CD4-positive, alpha-beta T cell treated with Interleukin-15 for 1 hour (primary cell): ENCODE measurements at places on chromosomes 11 and 22.

DNA sequence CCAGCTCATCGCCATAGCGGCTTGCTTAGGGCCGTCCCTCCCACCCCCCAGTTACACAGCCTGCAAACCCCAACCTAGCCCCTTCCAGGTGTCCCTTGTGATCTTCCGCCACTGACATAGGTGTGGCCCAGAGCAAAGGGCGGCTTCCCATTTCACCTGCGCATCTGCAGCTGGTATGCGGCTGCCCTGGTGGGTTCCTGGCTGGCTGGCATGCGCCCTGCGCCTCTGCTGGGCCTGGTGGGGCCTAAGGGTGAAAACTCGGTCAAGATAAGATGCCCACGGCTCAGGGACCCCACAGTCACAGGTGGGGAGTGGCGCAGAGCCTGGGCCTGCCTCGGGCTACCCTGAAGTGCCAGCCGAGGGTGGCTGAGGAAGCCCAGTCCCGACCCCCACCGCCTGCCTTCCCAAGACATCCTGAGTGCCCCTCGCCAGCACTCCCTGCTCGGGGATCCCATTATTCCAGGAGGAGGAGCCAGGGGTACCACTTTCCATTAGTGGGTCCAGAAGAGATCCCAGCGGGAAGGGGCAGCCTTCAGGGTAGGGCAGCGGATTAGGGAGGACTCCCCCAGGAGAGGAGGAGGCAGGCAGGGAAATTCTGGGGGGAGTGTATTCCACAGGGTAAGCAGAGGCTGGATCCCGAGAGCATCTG, 36.9 kb upstream of the KCNQ1OT1 start:
- DNase-seq = no peak

- no peak for DNase-seq
Observed at GRCh38 chr22:33438273-33438672, 380.1 kb upstream of the SYN3 start.

DNA sequence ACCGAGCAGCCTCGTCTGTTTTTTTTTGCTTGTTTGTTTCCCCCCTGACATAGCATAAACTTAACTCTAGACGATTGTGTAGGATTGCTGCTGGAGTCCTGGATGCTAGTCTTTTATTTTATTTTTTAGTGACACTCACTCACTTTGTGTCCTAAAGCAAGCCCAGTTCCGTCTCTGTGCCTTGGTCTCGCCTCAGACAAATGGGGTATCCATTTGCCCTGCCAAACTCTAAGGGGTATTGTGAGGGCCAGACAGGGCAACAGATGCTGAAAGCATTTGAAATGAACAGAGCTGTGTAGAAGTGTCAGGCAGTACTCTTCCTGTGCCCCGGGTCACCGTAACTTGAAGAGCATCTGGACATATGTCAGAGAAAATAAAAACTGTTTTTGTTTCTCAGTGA, 34.8 kb upstream of the DKK3 start:
- DNase-seq = no peak

DNA sequence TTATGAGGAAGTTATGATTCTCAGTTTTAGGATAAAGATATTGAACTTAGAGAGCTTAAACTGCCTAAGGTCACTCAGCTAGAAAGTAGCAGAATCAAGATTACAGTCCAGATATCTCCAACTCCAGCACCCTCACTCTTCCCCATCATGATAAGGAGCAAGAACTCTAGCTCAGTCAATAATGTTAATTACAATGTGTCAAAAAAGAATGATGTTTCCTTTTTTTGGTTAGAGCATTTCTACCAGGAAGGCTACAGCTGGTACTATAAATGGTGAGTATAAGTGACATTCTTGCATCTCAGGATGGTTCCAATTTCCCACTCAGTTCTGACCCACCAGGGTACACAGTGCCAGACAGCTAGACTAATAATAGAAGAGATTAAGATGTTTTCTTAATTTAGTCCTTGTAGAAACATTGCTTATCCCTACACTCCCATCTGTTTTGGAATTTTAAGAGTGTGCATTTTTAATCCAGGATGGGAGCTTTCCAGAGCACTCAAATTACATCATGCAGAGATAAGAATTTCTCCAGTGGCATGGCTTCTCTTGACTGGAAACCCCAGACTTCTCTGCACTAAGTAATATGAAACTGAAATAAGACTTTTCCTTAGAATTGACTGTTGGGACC, 21.6 kb upstream of the BBOX1 start:
- DNase-seq = no peak

GRCh38 chr22:19659805-19660345, 54.4 kb upstream of the SEPTIN5 start:
- no peak for DNase-seq
